Vagina (tissue), 2 donors: ENCODE measurements at places on chromosomes 2 and 18. TPM values are rescaled to one million over a fixed set of nuclear protein-coding genes. Genes with fewer than 3 reads are reported as not detected.

The DYSF gene
- total RNA-seq: 10.1 TPM

GRCh38 chr2:43106559-43107527, 119.6 kb downstream of the ZFP36L2 start:
- no peak for DNase-seq

DNA sequence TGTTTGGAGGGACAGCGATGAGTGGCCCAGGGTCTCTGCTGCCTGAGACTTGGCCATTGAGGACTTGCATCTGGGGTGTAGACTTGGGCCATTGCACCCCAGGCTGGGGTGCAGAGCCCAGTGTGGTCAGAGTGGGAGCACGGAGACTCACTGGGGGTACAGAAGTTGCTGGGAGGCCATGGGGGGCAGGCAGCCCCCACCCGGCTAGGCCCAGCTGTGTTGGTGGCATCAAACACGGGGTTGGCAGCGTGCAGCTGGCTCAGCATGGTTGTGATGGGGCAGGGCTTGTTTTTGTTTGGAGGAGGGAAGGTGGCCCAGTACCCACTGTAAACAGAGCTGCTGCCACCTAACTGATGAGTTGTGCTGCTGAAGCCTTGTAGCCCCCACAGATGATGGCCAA, 42.1 kb downstream of the GLI2 start:
- DNase-seq: no peak

The PRSS56 gene
- total RNA-seq: not detected

DNA sequence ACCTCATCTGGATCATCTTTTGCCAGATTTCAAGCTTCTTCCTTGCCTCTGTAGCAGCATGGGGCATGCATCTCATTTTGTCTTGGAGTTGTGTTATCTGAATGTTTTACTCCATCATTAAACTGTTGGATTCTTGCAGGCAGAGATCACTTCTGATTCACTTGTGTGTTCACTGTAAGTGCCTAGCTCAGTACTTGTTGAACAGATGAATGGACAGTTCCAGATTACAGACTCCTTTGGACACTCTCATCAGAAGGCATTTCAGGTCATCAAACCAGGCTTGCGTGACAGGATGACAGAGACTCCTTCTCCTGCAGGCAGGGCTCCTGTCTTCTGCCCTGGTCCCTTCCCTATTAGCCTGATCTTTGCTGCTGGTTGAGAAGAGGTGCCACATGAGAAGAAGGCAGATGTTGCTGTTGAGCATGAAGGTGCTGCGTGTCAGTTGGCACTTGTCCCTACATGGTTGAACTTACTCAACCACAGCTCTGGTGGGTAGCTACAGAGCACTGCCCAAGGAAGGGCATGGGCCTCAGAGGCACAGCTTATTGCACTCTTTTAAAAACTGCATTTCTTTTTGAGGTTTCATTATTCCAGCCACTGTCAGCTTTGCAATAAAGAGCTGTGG, 58.9 kb downstream of the INPP4A start:
- DNase-seq: peak; percentile 56

- no peak for DNase-seq
These were observed 901.4 kb downstream of the DCDC2C start for GRCh38 chr2:4604767-4605166.

DNA sequence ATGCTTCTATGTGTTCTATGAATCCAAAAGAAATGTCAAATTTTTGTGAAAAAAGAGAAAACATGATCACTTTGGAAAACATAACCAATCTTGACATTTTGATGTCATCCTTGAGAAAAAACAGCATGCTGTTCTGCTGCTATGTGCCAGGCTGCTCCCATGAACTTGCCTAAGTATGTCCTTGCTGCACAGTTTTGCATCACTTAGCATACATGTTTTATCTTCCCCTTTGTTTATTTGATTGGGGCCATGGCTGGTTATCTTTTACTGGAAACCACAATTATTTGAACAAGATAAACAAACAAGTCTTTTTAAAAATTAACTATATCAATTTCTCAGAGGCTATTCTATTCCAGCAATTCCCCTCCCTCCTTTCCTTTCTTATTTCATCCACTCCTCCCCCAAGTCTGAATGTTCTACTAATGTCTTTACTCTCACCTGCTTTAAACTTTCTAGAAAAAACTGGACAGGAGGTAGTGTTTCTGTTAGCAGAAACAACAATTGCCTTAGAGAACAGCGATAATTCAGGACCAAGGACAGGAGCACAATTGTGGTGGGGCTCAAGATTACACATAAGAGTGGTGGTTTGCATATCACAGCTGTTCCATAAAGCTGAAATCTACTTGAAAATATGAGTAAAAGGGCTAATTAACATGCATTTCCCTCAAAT, 6.7 kb downstream of the AOX1 start:
- DNase-seq: no peak

DNA sequence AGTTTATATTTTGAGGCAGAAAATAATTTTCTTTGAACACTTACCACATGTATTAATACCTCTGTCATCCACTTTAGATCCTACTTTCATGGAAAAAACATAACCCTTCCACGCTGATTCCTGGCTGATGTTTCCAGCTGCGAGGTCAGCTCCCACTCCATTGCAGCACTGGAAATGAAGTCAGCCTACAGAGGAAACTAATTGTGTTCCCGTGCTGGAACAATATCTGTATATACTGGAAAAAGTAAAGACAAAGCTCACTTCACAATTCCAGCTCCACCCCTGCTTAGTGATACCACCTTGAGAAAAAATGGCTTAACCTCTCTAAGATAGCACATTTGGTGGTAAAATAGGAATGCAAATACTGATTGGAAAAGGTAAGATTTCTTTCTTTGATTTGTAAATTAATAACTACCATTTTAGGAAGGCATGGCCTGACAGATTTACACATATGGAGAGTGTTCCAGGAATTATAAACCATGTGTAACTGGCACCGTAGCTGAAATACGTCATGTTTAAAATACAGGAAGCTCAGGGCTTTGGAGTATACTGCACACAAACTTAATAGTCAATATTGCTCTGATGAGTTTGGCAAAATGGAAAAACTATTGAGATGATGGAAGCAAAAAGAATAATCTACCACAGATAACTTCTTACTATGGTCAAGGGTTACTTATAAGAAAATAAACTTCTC, 90.0 kb downstream of the TRIB2 start:
- no peak for DNase-seq

- DNase-seq: no peak
These were observed 173.6 kb downstream of the SMAD7 start for GRCh38 chr18:48777026-48777743.

DNA sequence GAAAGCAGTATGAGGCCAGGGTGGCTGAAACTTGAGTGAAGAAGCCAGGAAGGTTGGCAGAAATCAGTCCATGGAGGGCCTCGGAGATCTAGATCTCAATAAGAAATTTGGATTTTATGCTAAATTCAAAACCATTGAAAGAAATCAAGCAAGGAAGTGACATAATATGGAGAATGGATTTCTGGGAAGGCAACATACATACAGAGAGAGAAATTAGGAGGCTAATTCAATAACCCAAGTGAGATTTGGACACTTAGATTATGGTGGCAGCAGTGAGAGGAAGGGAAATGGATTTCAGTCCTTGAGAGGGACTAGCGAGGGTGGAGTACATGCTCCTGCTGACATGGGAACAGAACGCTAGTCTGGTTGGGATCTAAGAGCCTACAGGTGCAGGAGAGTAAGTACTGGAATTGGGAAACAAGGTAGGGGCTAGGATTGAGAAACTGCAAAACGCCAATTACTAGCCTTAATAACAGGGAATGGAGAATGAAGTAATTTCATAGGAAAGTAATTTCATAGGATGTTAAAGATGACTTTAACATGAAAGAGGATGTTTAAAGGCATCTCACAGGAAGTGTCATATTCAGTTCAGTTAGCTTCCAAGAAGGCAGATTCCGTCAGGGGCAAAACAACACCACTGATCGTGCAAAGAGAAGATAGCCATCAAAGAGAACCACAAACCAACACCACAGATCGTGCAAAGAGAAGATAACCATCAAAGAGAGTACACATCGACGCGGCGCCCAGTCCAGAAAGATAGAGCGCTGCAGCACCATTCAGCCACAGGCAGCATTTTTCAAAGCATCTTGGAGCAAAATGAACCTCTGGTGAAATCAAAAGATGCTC, 27.2 kb downstream of the CDKL4 start:
- DNase-seq: no peak

- DNase-seq: no peak
These were observed 28.4 kb downstream of the MBD5 start for GRCh38 chr2:148049284-148049683.

DNA sequence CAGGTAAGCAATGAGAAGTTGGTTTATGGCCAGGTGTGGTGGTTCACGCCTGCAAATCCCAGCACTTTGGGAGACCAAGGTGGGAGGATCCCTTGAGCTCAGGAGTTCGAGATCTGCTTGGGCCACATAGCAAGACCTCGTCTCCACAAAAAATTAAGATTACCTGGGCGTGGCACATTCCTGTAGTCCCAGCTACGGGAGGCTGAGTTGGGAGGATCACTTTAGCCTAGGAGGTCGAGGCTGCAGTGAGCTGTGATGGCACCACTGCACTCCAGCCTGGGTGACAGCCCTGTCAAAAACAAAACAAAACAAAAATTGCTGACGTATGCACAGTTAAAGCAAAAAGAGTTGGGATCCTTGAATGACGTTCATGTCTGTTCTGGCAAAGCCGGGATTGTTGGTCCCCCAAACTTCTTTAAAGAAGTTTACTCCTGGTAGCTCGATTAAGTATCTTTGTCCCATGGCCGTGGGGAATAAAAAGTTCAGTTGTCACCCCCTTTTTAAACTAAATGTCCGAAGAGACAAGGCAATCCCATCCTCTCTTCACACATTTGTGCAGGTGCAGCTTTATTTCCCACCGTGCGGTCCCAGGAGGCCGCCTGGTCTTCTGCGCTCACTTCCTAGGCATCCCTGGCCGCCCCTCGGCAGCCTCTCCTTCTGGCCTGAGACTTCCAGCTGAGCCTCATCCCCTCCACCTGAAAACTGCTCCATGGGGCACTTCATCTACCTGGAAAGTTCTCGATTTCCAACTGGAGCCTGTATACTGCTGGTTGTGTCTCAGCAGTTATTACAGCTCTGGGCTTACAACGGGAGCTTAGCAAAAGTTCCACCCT, 762 bp upstream of the SPOPL start:
- no peak for DNase-seq

GRCh38 chr2:46444732-46445131, 34.6 kb upstream of the TMEM247 start:
- no peak for DNase-seq

DNA sequence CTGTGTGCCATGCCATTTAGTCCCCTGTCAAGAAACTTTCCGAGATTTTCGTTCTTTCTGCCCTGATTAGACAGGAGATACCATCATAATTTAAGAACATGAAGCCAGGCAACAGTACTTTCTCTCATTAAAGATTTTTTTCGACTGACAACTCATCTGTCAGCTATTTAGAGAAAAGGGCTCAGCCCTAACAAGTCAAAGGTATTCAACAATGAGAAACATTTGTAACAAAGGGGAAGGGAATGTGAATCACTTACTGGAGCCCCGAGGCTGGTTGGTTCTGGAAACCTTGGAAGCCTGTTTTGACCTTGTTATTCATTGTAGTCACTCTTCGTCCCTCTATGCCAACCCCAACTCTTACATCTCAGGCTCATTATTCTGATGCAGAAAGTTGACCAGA, 199.4 kb downstream of the SPP2 start:
- DNase-seq: no peak

GRCh38 chr2:195486520-195486919, 170.5 kb upstream of the SLC39A10 start:
- DNase-seq: no peak

DNA sequence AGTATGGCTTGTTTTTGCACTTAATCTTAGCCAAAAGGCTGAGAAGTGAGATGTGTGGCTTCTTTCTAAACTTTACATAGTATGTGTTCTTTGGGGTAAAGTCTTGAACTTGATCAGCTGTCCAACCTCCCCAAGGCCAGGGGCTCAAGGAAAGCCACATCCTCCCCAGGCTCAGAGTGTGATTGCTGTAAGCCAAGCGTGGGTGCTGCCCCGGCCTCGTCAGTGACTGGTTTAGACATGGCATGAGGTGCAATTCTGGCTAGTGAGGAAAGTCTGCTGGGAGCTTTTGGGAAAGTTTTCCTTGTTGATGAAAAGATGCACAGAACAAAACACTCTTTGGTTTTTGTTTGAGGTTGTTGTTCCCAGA, 40.2 kb downstream of the TMEM177 start:
- DNase-seq: no peak

The TLX2 gene
- total RNA-seq: 6.6 TPM

The KLHL30 gene
- total RNA-seq: 0.25 TPM

DNA sequence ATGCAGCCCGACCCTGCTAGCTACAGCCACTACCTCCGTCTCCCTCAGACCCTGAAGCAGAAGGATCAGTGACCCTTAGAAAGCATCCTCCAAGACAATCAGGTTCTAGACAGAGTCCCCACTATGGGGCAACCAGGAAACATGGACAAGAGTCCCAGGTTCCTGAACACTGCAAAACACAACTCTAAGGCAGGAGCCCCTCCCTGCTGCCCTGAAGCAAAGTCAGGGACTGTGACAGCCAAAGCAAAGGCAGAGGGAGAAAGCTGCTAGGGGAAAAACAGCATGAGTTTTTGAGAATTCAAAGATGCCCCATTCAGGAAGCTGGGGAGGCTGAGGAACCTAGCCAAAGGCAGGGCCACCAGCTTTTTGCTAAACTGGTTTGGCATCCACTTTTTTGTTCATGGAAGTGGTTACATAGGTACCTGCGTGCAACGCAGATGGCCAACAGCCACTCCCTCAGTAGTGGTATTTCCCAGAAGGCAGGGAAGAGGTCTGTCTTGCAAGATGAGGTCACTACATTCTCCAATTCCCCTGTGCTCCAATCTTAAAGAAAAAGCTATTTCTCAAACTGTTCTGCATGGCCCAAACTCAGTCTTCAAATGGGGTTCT, 33.2 kb downstream of the MYO5B start:
- peak; percentile 76 for DNase-seq

DNA sequence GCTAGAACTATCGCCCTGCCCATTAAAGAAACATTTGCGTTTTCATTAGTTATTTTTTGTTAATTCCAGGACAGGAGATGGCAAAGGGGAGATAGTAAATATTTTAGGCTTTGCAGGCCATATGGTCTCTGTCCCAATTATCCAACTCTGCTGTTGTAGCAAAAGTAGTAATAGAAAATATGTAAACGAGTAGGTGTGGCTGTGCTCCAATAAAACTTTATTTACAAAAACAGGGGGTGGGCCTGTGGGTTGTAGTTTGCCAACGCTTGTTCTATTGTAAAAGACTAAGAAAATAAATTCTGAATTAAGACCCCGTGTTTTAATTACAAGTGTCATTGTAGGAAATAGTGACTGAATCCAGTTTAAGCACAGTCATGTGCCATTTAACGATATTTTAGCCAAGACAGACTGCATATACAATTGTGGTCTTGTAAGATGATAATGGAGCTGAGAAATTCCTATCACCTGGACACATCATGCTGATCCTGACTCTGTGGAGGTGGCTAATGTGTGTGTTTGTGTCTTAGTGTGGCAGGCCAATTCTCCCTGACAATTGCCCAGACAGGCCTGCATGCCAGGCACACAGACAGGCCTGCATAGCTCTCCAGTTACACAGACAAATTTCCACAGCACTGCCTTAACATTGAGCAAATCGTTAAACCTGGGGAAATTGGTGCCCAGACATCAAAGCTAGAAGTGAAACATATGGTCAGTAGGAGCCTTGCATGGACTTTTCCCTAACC, 76.4 kb downstream of the SKA1 start:
- DNase-seq: no peak

GRCh38 chr2:205748639-205749038, 66.3 kb downstream of the NRP2 start:
- no peak for DNase-seq
